IPS DF 19.7 (cell line): ENCODE measurements at places on chromosomes 12 and 14.

- DNase-seq = no peak
Measured at GRCh38 chr12:88816201-88816600, 235.9 kb upstream of the KITLG start.

GRCh38 chr12:82480606-82481005 lies 122.3 kb downstream of the METTL25 start:
- no peak for DNase-seq

GRCh38 chr12:26808766-26809476 lies 24.1 kb downstream of the ITPR2 start:
- no peak for DNase-seq

DNA sequence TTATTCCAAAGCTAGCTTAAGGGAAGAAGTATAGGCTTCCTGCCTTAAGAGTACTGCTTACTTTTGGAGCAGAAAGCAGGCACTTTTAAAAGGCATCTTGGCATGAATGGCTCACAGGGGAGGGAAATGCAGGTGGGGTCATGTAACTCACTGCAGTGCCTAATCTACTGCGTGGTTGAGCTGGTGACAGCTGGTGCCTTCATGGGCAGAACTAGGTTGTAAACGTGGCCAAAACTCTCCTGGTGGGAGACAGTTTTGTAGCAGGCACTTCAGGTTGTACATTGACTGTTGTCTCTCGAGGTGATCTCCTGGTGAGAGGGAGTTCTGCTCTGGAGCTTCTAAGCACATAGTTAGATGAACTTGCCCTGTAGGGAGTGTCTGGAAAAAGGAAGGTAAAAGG lies 962.5 kb downstream of the DIO2 start:
- DNase-seq = no peak

DNA sequence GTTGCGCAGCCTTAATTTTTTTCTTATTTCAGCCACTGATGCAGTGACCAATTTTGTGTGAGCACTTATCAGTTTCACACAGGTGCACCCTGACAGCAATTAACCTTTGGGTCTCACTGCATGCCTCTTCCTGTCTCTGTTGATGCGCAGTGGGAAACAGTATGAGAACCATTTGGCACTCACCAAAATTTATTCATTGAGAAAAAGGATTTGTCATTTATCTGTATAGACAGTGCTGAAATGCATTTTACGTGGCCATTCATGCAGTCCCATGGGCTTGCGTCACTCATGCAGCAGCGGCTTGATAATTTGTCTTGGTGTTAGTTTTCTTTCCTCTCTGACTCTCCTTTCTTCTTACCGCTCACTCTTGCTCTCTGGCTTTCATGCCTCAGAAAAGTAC lies 157.5 kb downstream of the C12orf75 start:
- DNase-seq = no peak
